Astrocyte of the cerebellum (primary cell): ENCODE measurements at places on chromosomes 5 and 9.

- no peak for DNase-seq
These were observed 395.4 kb upstream of the WWC1 start for GRCh38 chr5:167895899-167896659.

DNA sequence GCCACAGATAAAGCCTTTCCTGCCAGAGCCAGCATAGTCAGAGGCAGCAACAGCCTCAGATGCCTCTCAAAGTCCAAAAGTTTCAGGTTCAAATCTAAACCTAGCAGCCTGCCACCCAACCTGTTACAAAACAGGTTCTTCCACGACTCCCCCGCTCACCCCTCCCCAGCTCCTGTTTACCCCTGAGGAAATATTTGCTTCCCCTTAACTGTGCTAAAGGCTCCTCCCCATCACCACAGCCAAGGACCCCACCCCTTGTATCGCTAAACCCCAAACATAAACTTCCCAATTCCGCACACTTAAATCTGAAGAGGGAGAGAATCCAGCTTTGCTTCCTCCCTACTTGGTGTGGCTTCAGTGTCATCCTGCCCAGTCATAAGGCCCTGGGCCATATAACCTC is 15.4 kb upstream of the VDAC1 start:
- DNase-seq, result no peak

GRCh38 chr9:94645901-94646300 is 6.6 kb upstream of the FBP1 start:
- DNase-seq, result no peak

DNA sequence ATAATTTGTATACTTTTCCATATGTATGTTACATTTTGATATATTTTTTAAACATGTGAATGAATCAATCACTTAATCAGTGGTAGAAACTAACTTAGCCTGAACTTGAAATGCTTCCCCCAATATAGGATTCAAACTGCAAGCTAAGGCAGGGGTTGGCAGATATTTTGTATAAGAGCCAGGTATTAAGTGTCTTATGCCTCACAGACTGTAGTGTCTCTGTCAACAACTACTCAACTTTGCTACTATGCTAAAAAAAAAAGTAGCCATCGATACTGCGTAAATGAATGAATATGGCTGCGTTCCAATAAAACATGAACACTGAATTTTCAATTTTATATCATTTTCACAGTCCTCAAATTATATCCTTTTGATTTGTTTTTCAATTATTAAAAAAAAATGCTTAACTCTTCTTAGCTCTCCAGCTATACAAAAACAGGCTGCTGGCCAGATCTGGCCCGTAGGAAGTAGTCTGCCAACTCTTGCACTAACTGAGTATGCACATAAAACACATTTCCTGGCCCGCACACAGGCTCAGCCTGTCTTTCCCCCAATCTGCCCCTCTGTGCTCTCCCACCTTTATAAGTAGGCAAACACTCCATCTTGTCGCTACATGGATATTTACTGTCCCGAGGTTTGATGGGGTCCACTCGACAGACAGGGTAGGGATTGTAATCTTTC is 91.8 kb downstream of the SAXO1 start:
- DNase-seq, result no peak

DNA sequence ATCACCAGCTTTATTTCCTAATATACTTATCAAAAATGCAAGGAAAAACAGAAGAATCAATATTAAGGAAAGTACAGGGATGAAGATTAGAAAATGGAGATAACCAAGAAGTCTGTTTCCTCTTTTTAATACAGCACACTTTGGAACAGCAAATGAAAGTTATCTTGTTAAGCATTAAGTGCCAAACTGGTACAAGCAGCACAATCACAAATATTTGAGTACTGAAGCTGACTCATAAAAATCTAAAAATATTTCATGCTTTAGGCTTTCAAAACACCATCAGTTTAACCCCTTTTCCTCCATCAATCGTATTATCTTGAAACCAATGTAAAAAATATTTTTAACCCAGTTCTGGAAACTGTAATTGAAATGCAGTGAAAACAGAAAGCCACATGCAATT is 2.7 kb downstream of the FBXW11 start:
- DNase-seq, result no peak

DNA sequence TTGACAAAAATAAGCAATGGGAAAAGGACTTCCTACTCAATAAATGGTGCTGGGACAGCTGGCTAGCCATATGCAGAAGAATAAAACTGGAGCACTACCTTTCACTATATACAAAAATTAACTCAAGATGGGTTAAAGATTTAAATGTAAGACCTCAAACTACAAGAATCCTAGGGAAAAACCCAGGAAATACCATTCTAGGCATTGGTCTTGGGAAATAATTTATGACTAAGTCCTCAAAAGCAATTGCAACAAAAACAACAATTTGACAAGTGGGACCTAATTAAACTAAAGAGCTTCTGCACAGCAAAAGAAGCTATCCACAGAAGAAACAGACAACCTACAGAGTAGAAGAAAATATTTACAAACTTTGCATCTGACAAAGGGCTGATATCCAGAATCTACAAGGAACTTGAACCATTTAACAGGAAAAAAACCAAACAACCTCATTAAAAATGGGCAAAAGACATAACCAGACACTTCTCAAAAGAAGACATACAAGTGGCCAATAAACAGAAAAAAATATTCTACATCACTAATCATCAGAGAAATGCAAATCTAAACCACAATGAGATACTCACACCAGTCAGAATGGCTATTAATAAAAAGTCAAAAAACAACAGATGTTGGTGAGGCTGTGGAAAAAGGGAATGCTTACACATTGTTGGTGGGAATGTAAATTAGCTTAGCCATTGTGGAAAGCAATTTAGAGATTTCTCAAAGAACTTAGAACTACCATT is 75.2 kb upstream of the CPEB4 start:
- no peak for DNase-seq
